Activated naive CD4-positive, alpha-beta T cell (primary cell): ENCODE measurements at places on chromosomes 6 and 20.

- DNase-seq: no peak
These were observed 154.6 kb downstream of the CDKAL1 start for GRCh38 chr6:20688710-20689500.

- no peak for DNase-seq
These were observed 101.1 kb upstream of the TAB2 start for GRCh38 chr6:149216459-149216858.

GRCh38 chr6:71888756-71889340 lies 2.5 kb downstream of the RIMS1 start:
- DNase-seq: no peak

GRCh38 chr6:19866985-19867627 lies 29.9 kb downstream of the ID4 start:
- DNase-seq: no peak

- DNase-seq: peak; percentile 29
These were observed 1.1 kb upstream of the RPS6KA2 start for GRCh38 chr6:166627875-166628801.

GRCh38 chr20:1876975-1877608 lies 18.1 kb upstream of the SIRPA start:
- no peak for DNase-seq

DNA sequence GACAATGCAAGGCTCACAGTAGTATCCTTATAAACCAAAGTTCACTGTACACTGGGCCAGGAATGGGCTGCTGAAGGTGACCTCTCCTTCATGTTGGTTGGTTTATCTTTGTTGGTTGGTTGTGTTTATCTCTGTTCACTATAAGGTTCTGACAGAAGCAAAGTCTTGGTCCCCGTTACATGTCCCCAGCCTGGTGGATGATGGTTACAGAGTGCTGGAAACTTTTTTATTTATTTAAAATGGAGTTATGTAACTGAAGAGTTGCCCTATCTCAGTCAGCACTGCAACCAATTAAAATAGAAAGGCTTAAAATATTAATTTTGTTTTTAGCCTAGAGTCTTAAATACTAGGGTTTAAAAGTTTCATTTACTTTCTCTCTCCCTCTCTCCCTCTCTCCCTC lies 100.6 kb downstream of the SLC16A10 start:
- no peak for DNase-seq

GRCh38 chr6:27806981-27807440 lies 105.2 kb downstream of the OR2B2 start:
- DNase-seq: no peak

GRCh38 chr20:53692465-53693067 lies 98.9 kb upstream of the ZNF217 start:
- no peak for DNase-seq
